ENCODE measurements at places on chromosomes 7 and 10. TPM values are rescaled to one million over a fixed set of nuclear protein-coding genes. Genes with fewer than 3 reads are reported as not detected.

Gene ASZ1
- total RNA-seq: not detected

DNA sequence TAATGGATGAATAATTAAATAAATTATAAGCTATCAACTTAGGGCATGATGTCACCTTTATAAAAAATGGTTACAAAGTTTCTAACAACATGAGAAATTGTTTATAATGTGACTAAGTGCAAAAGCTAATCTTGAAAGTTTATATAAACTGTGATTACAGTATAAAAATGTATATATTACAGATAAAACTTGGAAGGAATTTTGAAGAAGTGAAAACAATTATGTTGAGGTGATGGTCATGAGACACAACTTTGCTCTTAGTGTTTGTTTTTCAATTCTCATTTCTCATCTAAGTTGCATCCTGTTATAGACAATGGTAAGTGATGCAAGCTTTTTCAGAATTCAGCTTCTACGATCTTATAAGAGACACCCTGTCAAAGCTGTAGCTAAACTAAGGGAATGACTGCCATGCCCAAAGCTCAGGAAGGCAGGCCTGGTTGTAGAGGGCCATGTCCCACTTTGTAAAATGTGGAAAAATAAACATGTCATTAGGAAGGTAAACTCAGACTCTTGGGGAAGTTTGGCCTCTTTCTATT is 23.9 kb downstream of the MACC1 start:
- DNase-seq: no peak

GRCh38 chr7:27251652-27252590 is 9.3 kb downstream of the EVX1 start:
- no peak for DNase-seq

- DNase-seq: no peak
These were observed 32.1 kb downstream of the CREB3L2 start for GRCh38 chr7:137969828-137970227.

Measured in Panc1 (cell line).